Glomerular endothelial cell (primary cell): ENCODE measurements at places on chromosomes 1 and 21. TPM values are rescaled to one million over a fixed set of nuclear protein-coding genes. Genes with fewer than 3 reads are reported as not detected.

The TCP10L gene
- total RNA-seq: 0.06 TPM in 1 of 2 replicates, not detected in the other

The S100A16 gene
- 582 and 906 TPM in 2 replicates for total RNA-seq

The PRAMEF25 gene
- total RNA-seq: not detected in 2 replicates

The ZBED6 gene
- 17.5 and 22.3 TPM in 2 replicates for total RNA-seq
